Epithelial cell of prostate (primary cell): ENCODE measurements at places on chromosomes 3 and 15.

DNA sequence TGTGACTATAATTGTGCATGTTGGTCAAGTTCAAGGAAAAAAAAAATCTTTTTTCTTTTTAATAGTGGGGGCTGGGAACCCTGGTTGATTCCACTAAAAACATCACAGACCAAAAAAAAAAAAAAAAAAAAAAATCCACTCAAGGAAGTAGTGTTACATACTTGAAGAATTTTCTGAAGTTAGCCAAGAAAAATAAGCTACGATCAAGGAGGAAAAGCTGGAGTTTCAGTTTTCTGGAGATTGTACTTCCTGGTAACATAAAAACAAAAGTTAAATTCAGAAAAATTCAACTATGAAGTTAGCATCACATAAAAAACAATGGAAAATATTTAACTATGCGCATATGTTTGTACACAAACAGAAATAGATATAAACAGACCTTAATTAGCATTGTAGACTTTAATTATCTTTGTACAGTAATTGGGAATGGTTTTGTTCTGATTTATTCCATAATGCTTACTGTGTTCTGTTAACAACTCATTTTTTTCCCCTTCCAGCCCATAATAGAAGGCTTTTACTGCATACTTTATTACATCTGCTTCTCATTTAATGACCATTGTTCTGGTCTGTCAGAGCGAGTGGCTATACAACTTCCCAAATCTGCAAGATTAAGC is 194.3 kb downstream of the RORA start:
- no peak for DNase-seq

DNA sequence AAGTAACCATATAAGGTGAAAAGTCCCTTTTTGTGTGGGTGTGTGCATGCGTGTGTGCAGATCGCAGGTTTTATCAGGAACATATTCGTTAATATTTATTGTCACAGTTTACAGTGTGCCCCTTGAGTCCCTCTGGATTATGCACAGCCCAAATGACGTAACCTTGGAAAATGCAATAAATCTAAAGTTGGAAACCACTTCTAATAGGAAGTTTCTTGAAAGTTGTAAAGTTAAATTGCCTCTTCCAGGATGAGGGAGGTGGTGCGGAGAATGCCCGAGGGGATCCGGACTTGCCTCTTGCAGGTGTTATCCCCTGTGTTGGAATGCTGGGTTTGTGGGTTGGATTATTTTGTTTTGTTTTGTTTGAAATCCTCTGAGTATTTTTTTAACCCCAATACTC is 143.3 kb downstream of the CMSS1 start:
- no peak for DNase-seq

DNA sequence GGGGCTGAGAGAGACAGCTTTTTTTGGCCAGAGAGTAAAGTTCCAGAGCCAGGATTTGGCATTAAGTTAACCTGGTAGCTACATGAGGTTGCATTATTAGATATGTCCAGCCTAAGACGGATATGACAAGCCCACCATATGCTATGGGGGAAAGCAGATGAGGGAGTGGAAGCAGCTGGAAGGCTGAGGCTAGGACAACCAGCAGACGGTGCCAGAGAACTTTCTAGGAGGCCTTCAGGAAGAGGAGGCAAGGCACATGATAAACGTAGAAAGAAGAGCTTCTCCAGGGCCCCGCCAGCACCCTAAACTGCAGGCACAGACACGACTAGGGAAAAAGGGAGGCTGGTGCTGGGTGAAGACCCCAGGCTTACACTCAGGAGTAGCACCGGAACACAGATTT is 87.0 kb downstream of the CTNNB1 start:
- DNase-seq: no peak

DNA sequence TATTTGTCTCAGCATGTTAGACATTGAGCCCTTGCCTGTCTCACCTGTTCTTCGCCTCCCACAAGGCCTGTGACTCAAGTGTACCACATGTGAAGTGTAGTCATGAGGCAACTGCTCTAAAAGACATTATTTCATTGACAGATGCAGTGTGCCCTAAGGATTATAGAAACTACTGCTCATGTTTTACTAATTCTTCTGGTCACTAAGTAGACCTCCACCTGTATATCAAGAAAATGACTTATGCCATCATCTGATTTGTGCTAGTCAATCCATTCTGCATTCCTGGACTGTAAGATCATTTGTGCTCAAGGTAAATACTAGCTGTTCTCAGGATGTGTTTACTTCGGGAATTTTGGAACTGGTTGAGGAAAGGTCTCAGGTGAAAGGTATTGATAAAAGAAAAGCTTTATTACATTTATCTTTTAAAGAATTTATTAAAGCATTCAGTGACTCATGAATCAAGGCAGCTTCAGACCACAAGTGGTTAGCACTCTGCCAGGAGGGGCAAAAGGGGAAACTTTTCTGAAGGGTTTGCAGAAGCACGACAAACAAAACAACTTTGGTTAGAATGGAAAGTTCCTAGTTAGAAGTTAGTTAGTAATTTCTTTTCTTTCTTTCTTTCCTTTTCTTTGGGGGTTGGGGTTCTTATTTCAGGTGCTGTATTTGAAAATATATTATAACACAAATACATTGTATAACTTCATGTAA is 465.3 kb upstream of the CBLB start:
- DNase-seq: peak; percentile 89

- DNase-seq: no peak
Observed at GRCh38 chr3:196969660-196970546, 1.3 kb upstream of the PIGZ start.

GRCh38 chr15:35466476-35466875 is 79.5 kb downstream of the DPH6 start:
- no peak for DNase-seq

- DNase-seq: no peak
Observed at GRCh38 chr3:28651159-28651558, 302.5 kb upstream of the AZI2 start.

- DNase-seq: no peak
Observed at GRCh38 chr3:133506215-133506901, 67.1 kb upstream of the CDV3 start.

DNA sequence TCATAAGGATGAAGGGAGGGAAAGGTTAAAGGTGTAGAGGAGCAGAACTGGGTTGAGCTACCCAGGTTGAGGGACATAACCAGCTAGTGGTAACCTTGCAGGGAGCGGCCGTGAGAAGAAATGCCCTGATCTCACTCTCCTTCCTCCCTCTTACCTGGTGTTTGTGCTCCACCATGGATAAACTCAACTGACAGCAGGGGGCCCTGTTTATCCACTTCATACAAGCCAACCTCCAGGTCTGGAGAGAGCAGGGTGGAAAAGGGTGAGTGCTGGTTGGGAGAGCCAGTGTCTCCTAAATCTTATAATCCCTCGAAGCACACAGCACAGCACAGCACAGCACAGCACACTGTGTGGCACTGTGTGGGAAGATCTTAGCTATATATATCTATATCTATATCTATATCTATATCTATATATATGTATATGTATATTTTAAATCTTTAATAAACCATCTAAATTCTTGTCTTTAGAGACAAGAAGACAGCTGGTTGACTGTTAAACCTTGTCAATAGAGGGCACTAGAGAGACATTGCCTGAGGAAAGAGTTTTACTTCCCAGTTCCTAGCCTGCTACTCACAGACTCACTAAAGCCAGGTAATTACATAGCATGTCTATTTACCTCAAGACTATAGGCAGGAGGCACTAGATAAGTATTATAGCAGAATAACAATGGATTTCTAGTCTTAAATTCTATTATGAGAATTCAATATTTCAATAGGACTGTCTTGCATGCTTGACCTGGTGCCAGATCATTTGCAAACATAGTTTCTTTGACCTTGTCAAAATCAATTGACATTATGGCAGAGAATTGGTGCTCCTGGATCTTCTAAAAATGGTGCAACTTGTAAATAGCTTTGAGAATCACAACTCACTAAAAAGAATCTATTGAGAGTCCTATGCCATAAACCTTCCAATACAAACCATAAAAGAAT is 21.7 kb upstream of the FMN1 start:
- peak; percentile 29 for DNase-seq

- DNase-seq: no peak
Observed at GRCh38 chr15:96351761-96352603, 21.5 kb downstream of the NR2F2 start.

DNA sequence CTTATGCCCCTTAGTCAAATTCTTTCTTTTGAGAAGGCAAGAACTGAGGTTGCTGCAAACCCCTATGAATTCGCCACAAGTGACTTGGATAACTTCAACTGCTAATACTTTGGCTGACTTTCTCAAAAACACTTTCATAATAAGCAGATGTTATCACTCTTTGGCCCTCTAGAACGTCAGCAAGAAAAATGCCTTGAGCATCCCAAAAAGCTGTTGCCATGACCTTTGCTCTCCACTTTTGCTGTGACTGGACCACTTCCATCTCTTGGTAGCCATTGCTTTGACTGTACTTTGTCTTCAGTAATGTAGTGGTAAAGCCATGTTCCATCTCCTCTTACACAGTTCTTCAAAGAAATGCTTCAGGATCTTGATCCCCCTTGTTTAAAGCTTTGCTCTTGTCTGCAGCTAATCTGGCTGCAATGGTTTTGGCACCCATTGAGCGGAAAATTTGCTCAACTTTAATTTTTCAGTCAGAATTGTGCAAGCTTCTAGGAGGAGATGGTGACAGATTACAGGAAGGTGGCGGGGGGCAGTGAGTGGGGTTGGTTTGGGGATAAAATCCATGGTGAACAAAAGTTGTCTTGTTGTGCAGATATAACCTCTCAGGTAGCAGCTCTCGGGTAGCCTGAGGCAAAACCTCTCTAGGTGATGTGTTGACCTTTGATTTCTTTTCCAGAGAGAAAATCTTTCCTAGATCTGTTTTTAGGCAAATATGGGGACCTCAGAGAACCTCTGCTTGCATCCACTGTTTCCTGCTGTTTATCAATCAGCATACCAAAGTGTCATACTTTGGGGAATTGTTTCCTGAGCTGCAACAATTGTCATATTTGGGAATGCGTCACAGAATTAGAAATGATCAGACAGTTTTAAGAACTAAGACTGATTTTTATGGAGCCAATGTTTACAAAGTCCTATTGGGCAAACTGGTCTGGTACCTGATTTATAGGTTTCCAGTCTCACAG is 83.6 kb downstream of the CCR1 start:
- DNase-seq: no peak

GRCh38 chr15:64423970-64424369 is 36.3 kb downstream of the TRIP4 start:
- no peak for DNase-seq

DNA sequence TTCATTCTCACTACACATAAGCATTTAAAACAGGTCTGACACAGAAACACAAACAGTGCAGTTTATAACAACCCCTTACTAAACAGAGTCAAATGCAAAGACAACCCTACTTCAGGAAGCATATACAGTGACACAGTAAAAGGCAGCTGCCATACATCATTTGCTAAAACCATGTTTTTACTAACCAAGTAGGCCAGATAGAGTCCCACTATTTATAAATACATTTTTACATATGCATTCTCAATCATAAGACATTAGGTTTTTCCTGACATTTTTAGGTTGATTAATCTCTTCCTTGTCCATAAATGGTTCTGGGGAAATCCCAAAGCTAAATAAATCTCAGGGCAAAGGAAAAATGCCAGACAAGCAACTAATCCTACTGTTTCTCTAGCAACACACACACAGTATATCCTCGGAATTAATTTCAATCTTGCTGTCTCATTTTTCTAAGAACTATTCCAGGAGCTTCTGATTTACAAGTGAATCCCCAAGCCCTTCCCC is 39.0 kb downstream of the CHAC1 start:
- no peak for DNase-seq

- no peak for DNase-seq
Observed at GRCh38 chr3:109188741-109189140, 52.2 kb downstream of the C3orf85 start.

GRCh38 chr15:70336425-70337009 is 238.8 kb upstream of the TLE3 start:
- no peak for DNase-seq

- peak; percentile 10 for DNase-seq
Observed at GRCh38 chr15:65612616-65612946, 1.6 kb upstream of the INTS14 start.

DNA sequence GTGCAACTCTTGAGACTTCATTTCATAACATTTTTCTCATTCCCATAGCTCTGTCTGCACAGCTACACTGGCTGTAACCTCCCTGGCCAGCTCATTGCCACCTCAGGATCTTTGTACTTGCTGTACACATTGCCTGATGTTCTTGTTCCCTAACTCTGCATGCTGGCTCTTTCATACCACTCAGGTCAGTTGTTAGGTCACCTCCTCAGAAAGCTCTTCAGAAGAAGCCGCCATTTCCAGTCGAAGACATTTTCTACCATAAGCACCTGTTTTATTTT is 176.2 kb downstream of the AKAP13 start:
- DNase-seq: no peak

DNA sequence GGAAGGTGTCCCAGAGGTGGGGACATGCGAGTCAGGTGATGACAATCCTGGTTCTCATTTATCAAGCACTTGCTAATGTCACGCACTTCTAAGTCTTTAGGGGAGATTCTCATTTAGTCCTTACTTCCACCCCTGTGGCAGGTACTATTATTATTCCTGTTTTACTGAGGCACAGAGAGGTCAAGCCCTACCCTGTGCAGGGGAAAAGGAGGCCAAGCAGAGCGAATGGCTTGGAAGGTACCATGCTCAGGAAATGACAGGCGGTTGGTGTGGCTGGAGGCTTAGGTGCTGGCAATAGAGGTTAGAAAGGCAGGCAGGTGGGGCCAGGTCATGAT is 268.9 kb downstream of the UACA start:
- DNase-seq: no peak

DNA sequence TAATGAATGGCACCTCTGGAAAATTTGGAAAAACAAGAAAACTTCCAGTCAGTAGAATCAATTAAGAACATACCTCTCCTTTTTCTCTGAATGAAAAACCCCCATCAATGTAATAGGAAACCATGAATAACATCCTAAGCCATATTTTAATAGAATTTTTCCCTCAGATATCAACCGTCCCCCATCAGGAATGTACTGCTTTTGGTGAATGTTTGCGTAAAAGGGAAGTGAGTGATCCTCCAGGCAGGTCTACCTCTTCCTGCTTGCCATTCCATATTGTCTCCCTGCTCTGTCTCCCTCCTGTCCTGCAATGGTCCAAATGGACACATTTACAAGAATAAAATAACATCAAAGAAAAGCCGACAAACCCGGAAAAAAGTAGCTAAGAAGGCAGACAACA is 30.8 kb downstream of the LAMP3 start:
- DNase-seq: no peak

GRCh38 chr3:177713928-177714900 is 516.9 kb upstream of the TBL1XR1 start:
- no peak for DNase-seq

- DNase-seq: no peak
Observed at GRCh38 chr3:143476965-143477640, 357.5 kb downstream of the CHST2 start.

- DNase-seq: no peak
Observed at GRCh38 chr15:71116942-71117341, 1.7 kb downstream of the THSD4 start.

- DNase-seq: peak; percentile 63
Observed at GRCh38 chr15:98983334-98983733, 24.3 kb downstream of the PGPEP1L start.
